ENCODE measurements at places on chromosomes 2 and 18. TPM values are rescaled to one million over a fixed set of nuclear protein-coding genes. Genes with fewer than 3 reads are reported as not detected.

CYP1B1 gene
- 0.20 TPM for polyA plus RNA-seq

TMEM237 gene
- polyA plus RNA-seq = 67.2 TPM

PRKCE gene
- polyA plus RNA-seq = 20.4 TPM

GYPC gene
- not detected for polyA plus RNA-seq

REG1B gene
- polyA plus RNA-seq = not detected

ACKR3 gene
- not detected for polyA plus RNA-seq

BOLL gene
- polyA plus RNA-seq = not detected

TUBA3E gene
- not detected for polyA plus RNA-seq

SERPINB4 gene
- not detected for polyA plus RNA-seq

IL37 gene
- polyA plus RNA-seq = not detected

ASIC4 gene
- 0.05 TPM for polyA plus RNA-seq

GDF7 gene
- 0.03 TPM for polyA plus RNA-seq

CLEC4F gene
- 0.21 TPM for polyA plus RNA-seq

ASPRV1 gene
- polyA plus RNA-seq = 0.23 TPM

CFAP65 gene
- polyA plus RNA-seq = 1.7 TPM

POU3F3 gene
- not detected for polyA plus RNA-seq

TEKT4 gene
- polyA plus RNA-seq = not detected

IL36RN gene
- polyA plus RNA-seq = not detected

CPO gene
- polyA plus RNA-seq = not detected

C1GALT1C1L gene
- 2.6 TPM for polyA plus RNA-seq

MRO gene
- not detected for polyA plus RNA-seq

B4GALT6 gene
- 3.1 TPM for polyA plus RNA-seq

COL4A3 gene
- polyA plus RNA-seq = not detected

UBXN2A gene
- 5.8 TPM for polyA plus RNA-seq
